Stimulated activated CD4-positive, alpha-beta T cell treated with anti-CD3 and anti-CD28 coated beads, Interleukin-1b, Interleukin-23, amount 100 ng/mL, for 24 hours (primary cell): ENCODE measurements at places on chromosomes 3 and 15.

DNA sequence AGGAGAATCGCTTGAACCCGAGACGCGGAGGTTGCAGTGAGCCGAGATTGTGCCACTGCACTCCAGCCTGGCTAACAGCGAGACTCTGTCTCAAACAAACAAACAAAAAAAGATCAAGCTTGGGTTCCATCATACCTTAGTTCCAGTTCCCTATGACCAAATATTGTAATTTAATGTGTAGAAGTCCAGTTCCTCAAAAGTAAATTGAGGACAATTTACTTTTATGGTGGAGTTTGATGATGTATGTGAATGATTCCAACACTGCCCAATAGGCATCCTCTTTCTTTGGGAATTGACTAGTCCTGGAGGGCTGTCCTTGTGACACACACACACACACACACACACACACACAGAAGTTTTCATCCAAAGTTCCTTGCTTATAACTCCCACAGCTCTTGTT is 2.8 kb upstream of the PKM start:
- DNase-seq, result no peak

DNA sequence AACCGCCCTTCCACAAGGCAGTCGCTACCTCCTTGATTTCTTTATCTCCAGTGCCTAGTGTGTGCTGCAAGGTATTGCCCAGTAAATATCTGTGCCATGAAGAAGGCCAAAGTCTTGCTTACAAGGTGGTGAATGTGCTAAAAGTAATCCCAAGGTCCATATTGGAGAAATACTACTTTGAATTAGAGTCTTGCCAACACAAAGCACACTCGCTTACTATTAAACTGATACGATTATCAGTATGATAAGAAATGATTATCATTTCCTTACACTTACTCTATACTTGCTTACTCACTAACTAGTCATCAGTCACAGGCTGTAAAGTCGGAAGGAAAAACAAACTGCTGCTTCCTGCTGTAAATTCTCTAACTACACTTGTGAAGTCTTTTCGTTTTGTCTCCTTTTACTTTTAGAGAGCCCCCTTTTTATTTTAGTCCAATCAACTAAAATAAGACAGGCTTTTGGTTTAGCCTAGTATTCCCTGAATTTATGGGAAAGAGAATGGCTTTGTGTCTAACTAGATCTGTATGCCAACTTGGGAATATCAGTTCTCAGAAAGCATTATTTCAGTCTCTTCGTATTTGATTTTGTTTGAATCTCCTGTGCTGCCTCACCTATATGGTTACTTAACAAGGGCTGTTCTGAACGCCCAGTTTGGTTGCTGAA is 107.1 kb upstream of the TSC22D2 start:
- no peak for DNase-seq

DNA sequence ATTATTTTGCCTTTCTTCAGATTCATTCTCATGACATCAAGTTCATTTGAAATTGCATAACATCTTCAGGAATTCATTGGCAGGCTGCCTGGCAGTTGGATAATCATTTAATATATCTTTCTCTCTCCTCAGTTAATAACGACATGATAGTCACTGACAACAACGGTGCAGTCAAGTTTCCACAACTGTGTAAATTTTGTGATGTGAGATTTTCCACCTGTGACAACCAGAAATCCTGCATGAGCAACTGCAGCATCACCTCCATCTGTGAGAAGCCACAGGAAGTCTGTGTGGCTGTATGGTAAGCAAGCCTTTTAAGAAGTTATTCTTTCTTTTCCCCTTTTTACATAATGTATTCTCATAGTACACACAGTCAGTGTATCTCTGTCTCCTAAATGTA is 38.2 kb downstream of the TGFBR2 start:
- DNase-seq, result no peak

GRCh38 chr3:172286548-172287148 is 161.6 kb downstream of the GHSR start:
- DNase-seq, result no peak

GRCh38 chr3:106157411-106157810 is 288.6 kb upstream of the CBLB start:
- no peak for DNase-seq

GRCh38 chr15:60379525-60380274 is 18.1 kb downstream of the ANXA2 start:
- DNase-seq, result no peak

GRCh38 chr3:177929310-177929709 is 606.9 kb upstream of the KCNMB2 start:
- DNase-seq, result no peak

DNA sequence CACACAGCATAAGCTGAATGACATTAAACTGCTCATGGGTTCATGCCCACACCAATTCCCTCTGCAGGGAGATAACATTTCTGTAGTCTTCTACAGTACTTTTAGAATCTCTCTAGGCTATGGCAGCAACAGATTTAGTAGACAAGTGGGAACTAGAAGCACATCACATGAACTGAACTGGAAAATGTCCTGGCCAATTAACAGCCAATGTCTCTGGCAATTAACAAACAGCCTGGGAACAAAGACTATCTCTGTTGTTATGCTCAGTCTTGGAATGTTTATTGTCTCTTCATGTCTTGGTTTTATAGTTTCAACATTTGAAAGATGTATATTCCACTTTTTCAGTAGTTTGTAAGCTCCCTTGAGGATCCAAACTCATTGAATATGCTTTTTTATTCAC is 523.2 kb upstream of the NAALADL2 start:
- DNase-seq, result no peak

GRCh38 chr3:34020726-34021680 is 222.6 kb downstream of the PDCD6IP start:
- no peak for DNase-seq

DNA sequence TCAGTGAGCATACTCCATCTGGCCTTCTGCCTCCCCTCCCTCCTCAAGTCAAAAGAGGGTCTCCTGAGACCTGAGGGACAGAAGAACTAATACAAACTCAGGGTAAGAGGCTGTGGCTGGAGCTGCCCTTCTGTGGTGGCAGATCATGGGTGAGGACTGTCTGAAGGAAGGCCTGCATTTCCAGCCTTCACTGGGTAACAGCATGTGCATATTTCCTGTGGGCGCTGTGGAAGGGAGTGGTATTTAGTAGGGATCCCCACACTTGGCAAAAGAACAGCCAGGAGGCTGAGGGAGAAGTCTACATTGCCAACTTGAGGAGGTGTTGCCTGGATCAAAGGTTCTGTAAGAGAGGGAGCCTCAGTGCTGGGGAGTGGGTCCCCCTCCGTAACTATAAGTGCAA is 10.1 kb upstream of the ESYT3 start:
- no peak for DNase-seq

GRCh38 chr15:79901958-79902357 is 5.1 kb upstream of the MTHFS start:
- no peak for DNase-seq

DNA sequence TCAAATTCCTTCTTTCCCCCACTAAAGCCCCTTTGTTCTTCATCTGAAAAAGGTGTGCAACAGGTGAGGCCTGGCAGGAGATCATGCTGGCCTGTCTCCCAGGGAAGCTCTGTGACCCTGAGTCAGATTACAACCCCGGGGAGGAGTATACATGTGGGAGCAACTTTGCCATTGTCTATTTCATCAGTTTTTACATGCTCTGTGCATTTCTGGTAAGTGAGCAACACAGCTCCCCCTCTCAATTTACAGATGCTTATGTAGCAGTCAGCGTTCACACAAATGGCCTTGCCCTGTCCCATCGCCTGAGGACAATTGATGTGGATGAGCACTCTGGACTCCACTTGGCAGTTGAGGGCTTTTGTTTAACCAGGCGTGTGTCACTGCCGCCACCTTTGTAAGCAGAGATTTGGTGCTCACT is 70.4 kb downstream of the CHDH start:
- no peak for DNase-seq

GRCh38 chr3:18443665-18444594 is 18.8 kb upstream of the SATB1 start:
- no peak for DNase-seq

GRCh38 chr3:169228522-169228921 is 435.0 kb downstream of the MECOM start:
- DNase-seq, result no peak

DNA sequence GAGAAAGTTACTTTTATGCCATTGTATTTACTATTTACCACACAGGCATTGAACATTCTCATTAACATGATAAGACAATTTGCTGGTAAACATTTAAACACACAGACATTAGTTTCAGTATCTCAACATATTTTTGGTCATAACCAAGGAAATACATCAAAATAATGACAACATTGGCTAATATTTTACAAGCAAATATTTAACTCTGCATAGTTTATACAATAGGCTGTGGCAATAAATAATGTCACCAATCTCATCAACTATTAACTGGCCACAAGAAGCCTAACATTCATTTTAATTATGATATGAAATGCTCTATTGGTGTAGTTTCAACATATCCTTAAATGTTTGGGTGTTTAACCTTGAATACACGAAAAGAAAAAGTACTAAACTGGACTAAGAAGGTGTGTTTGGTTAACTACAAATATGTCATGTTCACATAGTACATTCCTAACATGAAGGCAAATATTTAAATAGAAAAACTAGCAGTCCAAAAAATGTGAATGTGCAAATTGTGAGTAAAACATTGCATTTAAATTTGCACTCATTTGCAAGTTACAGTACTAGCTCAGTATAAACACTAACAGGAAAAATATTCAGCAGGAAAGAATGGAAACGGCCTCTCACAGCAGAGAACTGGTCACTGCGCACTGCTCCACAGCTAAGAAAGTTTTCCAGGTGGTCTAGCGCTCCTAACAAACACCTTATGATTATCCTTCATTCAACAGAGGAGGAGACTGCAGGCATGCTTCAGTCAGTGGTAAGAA is 106.6 kb downstream of the GLDN start:
- no peak for DNase-seq

- no peak for DNase-seq
Observed at GRCh38 chr3:46593979-46594378, 18.3 kb upstream of the FAM240A start.
